ENCODE measurements at places on chromosomes 16 and 17. TPM values are rescaled to one million over a fixed set of nuclear protein-coding genes. Genes with fewer than 3 reads are reported as not detected.
A peak's percentile ranks its signal among the peaks of the same experiment; 100 is the strongest.

DNA sequence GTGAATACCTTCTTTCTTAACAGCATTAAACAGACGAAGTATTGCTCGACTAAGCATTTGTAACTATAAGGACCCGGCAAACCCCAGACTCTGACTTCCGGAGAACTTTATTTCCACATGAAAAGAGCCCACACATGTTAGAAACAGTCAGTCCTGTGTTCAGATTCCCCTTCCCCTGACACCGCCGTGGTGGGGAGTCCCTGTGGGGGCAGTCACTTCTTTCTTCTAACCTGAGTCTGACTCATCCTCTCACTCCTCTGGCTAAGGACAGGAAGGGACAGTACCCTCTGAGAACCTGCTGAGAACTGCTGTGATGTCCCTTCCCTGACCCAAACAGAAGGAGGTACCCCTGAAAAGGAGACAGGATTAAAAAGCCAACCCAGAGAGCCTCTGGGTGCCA lies 165.1 kb downstream of the XYLT1 start:
- H3K36me3 ChIP-seq, result no peaks in the 10 kb centered on the region
- no peak overlapping the region for H3K27ac ChIP-seq
- no peaks in the 10 kb centered on the region for H3K27me3 ChIP-seq

- H3K4me1 ChIP-seq, result peaks cover 14% of the 10 kb centered on the region
- H3K27ac ChIP-seq, result peak overlapping the region; percentile 17
- H3K27me3 ChIP-seq, result no peaks in the 10 kb centered on the region
- no peaks in the 10 kb centered on the region for H3K36me3 ChIP-seq
- no peak overlapping the region for H3K4me3 ChIP-seq
- DNase-seq, result no peak
These were observed 56.3 kb upstream of the HAS3 start for GRCh38 chr16:69049146-69049545.

DNA sequence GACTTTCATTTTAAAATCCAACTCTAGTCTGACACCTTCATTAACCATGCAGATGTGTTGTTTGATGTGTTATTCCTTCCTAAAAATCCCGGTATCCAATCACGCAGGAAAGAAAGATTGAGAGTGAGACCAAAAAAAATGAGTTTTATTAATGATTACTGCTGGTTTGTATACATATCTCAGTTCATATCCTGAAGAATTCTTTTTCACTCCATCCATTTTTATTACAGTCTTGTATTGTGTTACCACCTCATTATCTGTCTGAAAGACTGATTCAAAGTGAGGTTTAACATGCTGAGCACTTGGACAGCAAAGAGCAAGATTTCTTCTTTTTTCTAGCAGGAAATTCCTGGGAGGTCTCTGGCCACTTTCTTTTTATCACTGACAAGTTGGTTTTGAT lies 268.3 kb downstream of the CDH11 start:
- no peaks in the 10 kb centered on the region for H3K27me3 ChIP-seq
- no peaks in the 10 kb centered on the region for H3K36me3 ChIP-seq
- no peak for DNase-seq
- no peak overlapping the region for H3K4me3 ChIP-seq

DNA sequence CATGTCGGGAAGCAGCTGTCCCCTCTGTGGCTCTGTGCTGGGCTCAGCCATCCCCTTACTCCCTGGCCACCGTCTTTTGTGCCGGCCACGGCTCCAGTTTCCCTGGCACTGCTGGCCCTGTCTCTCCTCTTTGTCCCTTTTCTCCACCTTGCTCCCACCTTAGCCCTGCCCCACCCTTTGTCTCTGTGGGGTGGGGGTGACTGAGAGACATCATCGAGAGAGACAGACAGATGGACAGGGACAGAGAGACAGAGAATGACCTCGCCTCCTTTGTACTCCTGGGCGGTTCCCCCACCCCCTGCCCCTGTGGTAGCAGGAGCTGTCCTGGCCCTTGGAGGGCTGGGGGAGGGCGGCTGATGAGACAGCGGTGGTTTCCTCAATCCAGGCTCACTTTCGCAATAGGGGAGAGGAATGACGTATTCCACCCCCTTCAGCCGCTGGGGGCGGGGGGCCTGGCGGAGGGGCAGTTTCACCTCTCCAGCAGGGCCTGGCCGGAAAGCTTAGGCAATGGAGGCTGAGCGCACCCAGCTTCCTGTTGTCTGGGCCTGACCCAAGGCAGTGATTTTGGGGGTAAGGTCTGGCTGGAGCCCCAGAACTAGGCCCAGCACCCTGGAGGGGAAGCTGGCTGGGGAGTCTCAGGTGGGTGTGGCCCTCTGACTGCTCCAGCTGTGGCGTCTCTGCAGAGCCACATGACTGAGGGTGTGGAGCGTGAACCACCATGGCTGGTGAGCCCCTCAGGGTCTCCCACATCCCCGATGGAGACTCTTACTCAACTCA lies 7.3 kb downstream of the FMNL1 start:
- DNase-seq, result peak; percentile 60
- H3K4me1 ChIP-seq, result no peaks in the 10 kb centered on the region
- H3K4me3 ChIP-seq, result no peak overlapping the region
- no peak overlapping the region for H3K27ac ChIP-seq
- peaks cover 7% of the 10 kb centered on the region for H3K27me3 ChIP-seq

DNA sequence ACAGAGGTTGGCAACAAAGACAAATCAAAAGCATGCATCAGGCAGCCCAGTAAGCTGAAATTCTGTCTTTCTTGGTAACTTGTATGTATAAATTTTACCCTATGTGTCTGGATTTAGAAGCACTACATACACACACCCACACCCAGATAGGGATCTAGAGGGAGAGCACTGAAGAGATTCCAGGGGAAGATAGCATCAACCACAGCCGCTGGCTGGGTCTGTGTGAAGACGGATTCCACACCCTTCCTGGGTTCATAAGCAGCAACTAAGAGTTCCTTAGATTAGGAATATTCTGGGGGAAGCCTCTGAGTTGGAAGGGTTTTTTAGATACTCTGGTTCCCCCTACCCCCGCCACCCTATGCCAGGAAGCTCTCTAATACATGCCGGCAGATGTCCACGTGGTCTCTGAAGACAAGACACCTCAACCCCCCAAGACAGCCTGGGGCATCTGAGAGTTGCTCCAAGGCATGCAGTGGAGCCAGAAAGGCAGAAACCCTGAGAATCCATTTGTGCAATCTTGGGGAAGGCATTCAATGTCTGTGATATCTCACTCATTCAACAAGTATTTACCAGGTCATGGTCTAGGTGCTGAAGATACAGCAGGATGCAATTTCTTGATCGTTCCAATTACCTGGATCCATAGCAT lies 86.4 kb downstream of the NOG start:
- H3K36me3 ChIP-seq, result no peaks in the 10 kb centered on the region
- H3K27ac ChIP-seq, result no peak overlapping the region
- no peak for DNase-seq

B4GALNT2 gene
- 0.06 TPM for total RNA-seq

CNTD1 gene
- 0.18 TPM for total RNA-seq

KCNJ2 gene
- not detected for total RNA-seq

Data from SJSA1 (cell line).